ENCODE measurements at places on chromosomes 16 and 17.

GRCh38 chr17:78324391-78325075 lies 35.3 kb downstream of the SOCS3 start:
- DNase-seq: peak; percentile 40

DNA sequence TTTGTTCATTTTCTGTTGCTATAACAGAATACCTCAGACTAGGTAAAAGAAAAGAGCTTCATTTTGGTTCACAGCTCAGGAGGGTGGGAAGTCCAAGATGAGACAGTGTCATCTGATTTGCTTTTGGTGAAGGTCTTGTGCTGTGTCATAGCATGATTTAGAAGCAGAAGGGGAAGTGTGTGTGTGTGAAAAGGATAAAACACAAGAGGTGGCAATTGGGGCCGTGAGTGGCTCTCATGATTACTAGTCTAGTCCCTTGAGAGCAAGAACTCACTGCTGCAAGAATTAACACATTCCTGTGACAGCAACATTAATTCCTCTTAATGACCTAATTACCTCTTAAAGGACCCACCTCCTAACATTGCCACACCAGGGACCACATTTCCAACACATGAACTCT lies 8.3 kb downstream of the SLC35G3 start:
- peak; percentile 17 for DNase-seq

DNA sequence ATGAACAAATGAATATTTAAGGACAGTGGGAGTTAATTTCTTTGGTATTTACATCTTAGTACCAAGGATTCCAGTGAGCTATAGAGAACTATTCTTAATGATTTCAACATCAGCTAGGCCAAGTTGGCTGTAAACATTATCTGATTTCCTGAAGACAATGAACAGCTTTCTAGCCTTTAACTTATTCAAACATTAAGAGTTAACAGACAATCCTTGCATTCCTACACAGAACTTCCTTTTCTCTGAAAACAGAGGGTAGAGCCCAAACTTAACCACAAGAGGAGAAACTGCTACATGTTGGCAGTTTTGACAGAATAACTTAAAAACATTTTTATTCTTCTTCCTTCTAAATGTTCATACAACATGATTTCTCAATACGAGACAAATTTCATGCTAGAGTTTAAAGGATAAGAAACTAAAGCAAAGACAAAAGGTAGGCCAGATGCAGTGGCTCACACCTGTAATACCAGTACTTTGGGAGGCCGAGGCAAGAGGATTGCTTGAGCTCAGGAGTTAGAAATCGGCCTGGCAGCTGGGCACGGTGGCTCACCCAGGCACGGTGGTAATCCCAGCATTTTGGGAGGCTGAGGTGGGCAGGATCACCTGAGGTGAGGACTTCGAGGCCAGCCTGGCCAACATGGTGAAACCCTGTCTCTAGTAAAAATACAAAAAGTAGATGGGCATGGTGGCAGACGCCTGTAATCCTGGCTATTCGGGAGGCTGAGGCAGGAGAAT lies 4.4 kb downstream of the CRLF3 start:
- peak; percentile 64 for DNase-seq

DNA sequence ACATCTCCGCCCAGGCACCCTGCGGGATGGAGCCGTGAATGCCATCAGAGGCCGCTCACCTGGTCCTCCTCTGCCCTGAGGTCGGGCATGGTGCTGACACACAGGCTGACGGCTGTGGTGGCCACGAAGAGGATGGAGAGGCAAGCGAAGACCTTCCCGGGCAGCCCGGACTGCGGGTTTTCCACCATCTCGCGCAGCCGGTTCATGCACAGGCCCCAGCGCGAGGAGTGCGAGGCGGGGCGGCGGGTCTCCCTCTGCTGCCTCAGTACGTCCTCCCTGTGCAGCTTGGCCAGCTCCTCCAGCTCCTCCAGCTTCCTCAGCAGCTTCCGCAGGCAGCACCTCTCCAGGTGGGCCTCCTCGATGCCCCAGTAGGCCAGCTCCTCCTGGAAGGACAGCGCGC lies 3.1 kb downstream of the KCNG4 start:
- DNase-seq: no peak

DNA sequence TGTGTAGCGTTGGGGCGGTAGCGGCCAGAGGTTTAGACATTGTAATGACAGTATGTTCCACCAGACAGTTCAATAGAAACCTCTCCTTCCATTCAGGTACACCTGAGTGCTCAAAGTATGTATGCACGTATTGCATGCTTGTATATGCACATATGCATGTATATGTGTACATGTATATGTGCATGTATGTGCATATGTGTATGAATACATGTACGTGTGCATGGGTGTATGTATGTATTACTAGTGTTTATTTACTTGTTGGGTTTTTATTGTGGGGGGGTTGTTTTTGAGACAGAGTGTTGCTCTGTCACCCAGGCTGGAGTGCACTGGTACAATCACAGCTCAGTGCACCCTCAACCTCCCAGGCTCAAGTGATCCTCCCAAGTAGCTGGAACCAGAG lies 30.0 kb downstream of the BCO1 start:
- no peak for DNase-seq

- DNase-seq: peak; percentile 48
Measured at GRCh38 chr16:4693956-4694641, 737 bp downstream of the NUDT16L1 start.

GRCh38 chr16:12260647-12261262 lies 284.2 kb downstream of the SNX29 start:
- DNase-seq: no peak

- peak; percentile 17 for DNase-seq
Measured at GRCh38 chr16:53052519-53053501, at the start of gene CHD9NB. CHD9NB (minus strand) TSS chr16:53052897; CDS start chr16:53044158, 8,739 bp downstream.

- DNase-seq: no peak
Measured at GRCh38 chr16:69848637-69849545, 86.8 kb downstream of the WWP2 start.

GRCh38 chr16:31439519-31439918 lies 3.1 kb downstream of the ZNF843 start:
- DNase-seq: no peak

GRCh38 chr16:17564856-17565255 lies 94.1 kb upstream of the XYLT1 start:
- no peak for DNase-seq

DNA sequence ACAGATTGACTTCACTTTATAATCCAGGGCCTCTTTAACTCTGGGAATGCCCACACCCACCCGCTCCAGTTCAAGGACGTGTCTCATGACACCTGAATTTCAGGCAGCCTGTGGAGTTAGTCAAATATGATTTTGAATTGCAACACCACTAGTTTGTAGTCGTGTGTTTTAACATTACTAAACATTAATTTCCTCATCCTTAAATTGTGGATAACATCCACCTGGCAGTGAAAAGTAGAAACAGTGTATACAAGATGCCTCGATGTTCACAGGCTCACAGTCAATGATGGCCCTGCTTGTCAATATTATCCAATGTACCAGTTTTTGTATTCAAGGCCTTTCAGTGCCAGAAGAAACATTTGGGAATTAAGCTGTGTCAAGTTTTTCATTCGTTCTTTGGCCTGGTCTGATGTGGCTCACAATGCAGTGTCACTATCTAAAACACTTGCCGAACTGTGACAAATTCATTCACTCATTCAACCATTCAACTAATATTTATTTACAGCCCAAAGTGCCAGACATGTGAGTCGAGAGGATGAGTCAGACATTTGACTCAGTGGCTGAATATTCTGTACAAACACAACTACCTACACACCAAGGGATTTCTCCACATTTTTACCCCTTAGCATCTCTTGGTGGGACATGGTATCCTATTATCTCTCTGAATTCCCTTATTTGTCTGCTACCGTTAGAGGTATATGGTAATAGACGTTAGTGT lies 1.4 kb downstream of the MEIOB start:
- DNase-seq: no peak

GRCh38 chr16:8899709-8900317 lies 17.7 kb downstream of the LITAFD start:
- no peak for DNase-seq

DNA sequence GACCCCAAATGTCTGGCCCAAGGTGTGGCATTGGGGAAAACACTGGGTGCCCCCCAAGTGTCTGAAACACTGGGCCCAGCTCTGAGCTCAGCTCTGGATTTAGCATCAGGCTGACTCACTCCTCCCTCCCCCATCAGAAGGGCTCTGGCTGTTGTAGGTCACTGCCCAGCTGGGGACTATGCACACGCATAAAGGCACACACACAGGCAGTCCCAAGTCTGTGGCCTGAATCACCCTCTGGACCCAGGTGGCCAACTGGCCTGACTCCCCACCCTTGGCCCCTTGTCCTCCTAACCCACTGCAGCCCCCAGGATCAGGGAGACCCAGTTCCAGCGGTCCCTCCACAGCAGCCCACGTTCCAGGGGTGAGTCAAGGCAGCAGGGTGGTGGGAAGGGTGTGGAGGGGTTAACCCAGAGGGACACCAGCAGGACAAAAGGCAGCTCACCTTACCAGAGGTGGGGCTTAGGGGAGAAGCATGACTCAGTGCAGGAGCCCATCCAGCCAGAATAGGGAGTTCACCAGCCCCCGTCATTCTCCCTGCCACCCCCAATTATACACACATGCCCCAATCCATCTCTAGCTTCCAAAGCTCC lies 47.0 kb downstream of the MYO18A start:
- DNase-seq: peak; percentile 24

- DNase-seq: no peak
Measured at GRCh38 chr17:2379489-2380225, 21.2 kb downstream of the MNT start.

DNA sequence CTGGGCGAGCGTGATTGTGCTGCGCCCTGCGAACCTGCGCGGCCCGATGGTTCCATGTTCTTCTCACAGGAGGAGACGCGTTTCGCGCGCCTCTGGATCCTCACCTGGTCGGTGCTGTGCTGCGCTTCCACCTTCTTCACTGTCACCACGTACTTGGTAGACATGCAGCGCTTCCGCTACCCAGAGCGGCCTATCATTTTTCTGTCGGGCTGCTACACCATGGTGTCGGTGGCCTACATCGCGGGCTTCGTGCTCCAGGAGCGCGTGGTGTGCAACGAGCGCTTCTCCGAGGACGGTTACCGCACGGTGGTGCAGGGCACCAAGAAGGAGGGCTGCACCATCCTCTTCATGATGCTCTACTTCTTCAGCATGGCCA lies 1.0 kb downstream of the FZD2 start:
- no peak for DNase-seq

- no peak for DNase-seq
Measured at GRCh38 chr17:28151001-28151400, 108.5 kb downstream of the NLK start.

GRCh38 chr17:34667656-34668055 lies 88.3 kb downstream of the TMEM132E start:
- DNase-seq: no peak

DNA sequence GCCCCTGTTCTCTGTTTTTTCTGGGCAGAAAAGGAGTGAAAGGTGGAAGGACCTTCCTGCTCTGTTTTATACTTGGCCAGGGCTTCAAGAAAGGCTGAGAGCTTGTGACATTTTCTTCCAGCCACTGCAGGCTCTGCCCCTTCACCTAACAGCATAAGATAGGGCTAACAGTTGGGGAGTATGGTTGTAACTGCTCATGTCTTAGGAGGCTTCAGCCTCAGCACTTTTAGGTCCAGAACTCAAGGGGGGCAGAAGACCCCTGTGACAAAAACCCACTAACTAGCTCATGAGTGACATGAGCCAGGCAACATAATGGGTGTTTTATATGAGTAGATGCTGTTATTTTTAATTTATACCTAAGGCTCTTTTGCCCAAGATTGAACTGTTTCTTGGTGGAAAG lies 4.9 kb downstream of the ALDOA start:
- no peak for DNase-seq

DNA sequence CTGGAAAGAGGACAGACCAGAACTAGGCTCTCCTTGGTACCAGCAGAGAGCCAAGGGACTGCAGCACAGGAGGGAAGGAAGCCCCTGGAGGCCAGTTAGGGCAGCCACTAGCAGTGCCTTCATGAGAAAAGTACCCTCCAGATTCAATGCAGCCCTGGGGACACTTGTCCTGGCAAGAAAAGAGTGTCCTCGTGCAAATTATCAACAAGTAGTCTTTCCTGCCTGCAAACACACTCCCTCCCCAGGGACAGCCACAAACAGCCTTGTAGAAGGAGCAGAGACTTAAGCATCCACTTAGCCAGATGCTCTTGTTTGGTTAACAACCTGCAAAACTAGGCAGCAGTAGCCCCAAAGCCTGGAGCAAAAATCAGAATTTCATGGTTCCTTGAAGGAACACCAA lies 24.3 kb downstream of the CENPV start:
- DNase-seq: no peak

GRCh38 chr17:49579522-49579921 lies 3.9 kb downstream of the NXPH3 start:
- DNase-seq: no peak

- DNase-seq: peak; percentile 77
Measured at GRCh38 chr17:61159221-61159814, 240.3 kb upstream of the TBX2 start.

GRCh38 chr17:81094509-81095382 lies 59.8 kb downstream of the BAIAP2 start:
- DNase-seq: peak; percentile 85

DNA sequence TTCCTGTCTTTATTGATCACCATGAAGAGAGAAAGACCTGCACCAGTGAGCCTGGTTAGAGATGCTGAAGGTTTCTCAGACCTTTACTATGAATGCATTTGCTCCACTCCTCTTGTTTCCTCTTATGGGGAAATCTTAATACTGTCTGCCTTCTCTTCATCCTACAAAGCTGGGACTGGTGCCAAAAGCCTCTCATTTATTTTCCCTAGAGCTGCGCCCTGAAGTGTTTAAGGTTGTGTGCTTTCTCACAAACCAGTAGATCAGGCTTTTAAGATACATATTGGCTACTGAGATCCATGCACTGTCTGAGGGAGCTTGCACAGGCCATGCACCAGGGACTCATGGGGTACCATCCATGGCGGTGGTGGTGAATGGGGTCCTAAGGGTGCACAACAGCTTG lies 286.1 kb upstream of the PMFBP1 start:
- DNase-seq: no peak

DNA sequence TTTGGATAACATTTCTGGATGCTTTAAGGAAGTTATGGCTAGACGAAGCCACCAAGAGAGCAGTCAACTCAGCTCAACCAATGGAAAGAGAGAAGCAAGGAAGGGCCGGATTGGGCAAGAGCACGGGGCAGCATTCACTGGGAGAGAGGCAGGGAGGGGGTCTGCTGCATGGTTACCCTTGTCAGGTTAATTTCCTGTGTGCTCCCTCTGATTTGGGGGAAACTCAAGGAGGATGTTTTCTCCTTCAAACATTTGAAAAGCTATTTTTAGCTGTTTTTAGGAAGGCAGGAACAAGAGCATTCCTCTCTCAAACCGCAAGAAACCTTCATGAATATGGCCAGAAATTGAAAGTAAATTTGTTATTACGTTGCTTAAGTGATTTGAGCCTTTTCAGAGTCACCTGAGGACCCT lies 118.5 kb upstream of the ZFHX3 start:
- DNase-seq: no peak

DNA sequence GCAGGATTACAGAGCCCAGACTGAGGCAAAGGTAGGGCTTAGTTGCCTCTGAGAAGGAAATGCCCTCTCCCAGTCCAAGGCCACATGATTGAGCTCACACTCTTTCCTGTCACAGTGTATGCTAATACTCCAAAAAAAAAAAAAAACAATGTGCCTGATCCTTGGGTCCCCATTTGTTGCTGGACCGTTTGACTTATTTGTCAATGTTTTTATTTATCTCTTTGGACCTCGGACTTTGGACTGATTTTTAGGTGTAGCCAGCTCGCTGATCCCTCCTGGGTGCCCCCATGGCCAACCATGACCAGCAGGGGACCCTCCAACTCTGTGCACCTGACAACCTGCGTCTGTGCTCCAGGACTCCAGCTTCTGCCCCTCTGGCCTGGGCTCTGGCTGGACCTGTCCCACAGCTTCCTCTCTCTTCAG lies 622 bp upstream of the CCL16 start:
- peak; percentile 24 for DNase-seq
